ENCODE measurements at places on chromosomes 7 and 10. TPM values are rescaled to one million over a fixed set of nuclear protein-coding genes. Genes with fewer than 3 reads are reported as not detected.
A peak's percentile ranks its signal among the peaks of the same experiment; 100 is the strongest.

GPR146 gene
- total RNA-seq = 24.0 TPM

CPN1 gene
- total RNA-seq = not detected

MMD2 gene
- not detected for total RNA-seq

EN2 gene
- not detected for total RNA-seq

IGF2BP3 gene
- total RNA-seq = 23.1 TPM

MOGAT3 gene
- total RNA-seq = not detected

GDI2 gene
- 356 TPM for total RNA-seq

KNDC1 gene
- 0.20 TPM for total RNA-seq

SUN3 gene
- not detected for total RNA-seq

SORCS1 gene
- total RNA-seq = not detected

DNA sequence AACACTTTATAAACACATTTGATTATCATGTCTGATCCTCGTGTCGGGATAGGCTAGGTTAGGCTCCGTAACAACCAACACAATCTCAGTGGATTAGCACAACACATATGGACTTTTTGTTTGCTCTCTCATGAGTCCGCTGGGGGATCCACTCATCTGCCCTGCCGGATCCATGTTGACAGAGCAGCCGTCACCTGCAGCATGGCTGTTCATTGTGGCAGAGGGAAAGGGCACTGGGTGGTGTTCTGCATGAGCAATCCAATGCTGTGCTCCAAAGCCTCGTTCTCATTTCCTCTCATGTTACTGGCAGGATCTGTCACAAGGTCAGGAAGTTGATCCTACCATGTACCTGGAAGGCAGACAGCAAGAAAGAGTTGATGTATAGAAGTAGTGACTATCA lies 62.5 kb upstream of the RAPGEF5 start:
- no peak for DNase-seq

- DNase-seq = no peak
Observed at GRCh38 chr7:116843378-116843777, 19.0 kb upstream of the CAPZA2 start.

DNA sequence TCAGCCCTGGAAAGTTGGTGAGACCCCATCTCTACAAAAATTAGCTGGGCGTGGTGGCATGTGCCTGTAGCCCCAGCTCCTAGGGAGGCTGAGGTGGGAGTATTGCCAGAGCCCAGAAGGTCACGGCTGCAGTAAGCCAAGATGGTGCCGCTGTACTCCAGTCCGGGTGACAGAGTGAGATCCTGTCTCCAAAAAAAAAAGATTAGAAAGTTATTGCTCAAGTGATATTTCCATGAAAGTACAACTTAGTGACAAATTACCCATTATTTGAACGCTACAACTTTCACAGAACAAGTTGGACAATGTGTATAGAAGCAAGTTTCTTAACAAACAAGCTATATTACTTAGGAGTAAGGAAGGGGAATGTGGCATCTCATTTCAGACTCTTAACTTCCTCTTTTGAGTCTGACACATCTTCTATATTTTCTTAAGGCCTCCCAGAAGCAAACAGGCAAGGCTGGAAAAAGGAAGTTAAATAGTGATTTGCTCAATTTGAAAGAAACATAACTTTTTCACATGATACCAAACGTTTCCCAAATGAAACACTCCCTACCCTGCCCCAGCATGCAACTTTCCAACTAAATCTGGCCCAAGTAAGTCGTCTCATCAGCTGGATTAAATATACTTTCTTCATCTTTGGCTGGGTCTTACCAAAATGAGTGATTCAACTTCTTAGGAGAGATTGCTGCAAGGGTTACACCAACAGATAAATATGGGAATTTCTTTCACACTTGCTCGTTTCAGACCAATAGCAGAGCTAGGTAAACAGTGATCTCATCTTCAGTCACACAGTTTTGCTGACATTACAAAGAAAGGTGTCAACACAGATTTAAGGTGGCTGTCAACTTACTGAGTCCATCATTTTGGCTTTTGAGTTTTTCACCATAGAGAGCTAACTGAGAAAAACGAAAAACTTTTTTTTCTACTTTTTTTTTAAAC lies 66.3 kb upstream of the KLF6 start:
- DNase-seq = peak; percentile 37

DNA sequence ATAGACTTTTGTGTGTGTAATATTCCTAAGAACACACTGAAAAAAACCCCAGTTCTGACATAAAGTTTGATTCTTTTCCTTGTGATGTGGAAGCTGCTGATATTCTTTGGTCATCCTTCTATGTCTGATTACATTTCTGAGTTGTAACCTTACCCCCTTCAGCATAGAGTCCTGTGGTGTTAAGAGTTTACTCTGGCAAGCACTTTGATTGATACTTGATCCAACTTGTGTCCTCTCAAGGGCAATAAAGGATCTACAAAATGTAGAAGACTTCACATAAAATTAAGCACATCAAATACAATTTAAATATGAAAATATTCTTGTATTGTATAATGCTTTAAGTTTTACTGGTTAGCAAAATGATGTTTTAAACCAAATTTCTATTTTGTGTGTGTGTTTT lies 221.7 kb upstream of the DKK1 start:
- no peak for DNase-seq

- DNase-seq = peak; percentile 61
Observed at GRCh38 chr10:12614177-12614995, 265.0 kb downstream of the CAMK1D start.

DNA sequence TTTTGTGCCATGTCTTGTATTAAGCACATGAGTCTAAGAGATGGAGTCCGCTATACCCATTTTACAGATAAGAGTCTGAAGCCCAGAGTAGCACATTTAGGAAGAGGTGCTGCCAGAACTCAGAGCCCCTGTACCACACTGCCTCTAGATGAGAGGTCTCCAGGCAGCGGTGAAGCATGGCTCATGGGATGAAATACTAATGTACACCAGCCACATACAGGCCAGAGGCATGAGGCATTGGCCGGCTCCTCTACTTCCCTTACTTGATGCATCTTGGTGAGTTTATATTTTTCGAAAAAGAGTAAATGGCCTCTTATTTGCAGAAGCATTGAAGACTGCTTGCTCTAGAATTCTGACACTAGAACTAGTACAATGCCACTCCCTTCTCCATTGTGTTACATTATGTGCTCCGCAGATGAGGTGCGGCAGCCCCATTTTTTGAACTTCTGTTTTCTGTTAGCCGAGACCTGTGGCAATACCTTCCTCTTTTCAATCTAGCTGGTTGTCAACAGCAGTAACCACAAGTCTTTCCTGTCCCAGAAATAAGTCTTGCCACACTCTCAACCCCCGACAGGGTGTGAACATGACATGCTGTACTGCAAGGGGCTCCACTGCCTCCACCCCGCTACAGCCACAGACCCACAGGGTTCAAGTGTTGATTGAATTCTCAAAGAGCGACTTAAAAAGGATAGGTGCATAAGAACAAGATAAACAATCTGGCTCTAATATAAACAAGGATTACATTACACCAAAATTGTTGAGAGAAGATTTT lies 145.3 kb downstream of the CELF2 start:
- DNase-seq = no peak

DNA sequence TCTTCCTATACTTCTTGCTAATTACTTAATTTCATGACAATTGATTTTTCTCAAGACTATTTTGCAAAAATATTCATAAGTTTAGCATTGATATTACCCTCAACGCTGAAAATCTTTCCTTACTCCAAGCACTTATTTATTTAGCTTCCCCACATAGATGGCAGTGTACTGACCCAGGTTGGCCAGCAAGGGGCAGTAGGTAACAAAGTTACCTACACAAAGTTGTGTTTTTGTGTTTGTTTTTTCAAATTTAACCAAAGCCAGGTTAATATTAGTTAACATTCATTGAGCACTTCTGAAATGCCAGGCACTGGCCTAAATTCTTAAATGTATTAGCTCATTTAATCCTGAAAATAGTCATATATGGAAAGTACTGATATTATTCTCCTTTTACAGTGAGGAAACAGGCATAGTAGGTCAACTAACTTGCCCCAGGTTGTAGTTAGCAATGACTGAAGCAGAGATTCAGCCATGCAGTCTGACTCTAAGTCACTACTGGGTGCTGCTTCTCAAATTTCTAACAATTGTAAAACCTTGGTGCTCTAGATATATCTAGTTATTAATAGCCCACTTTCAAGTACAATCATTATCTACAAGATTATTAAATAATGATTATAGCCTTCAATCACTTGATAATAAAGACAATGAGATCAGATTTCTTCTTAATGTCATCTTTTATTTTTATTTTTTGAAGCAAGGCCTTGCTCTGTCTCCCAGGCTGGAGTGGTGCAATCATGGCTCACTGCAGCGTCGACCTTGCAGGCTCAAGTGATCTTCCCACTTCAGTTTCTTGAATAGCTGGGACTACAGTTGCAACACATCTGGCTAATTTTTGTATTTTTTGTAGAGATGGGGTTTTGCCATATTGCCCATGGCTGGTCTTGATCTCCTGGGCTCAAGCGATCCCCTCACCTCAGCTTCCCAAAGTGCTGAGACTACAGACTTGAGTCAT lies 5.8 kb upstream of the GGCT start:
- peak; percentile 70 for DNase-seq

DNA sequence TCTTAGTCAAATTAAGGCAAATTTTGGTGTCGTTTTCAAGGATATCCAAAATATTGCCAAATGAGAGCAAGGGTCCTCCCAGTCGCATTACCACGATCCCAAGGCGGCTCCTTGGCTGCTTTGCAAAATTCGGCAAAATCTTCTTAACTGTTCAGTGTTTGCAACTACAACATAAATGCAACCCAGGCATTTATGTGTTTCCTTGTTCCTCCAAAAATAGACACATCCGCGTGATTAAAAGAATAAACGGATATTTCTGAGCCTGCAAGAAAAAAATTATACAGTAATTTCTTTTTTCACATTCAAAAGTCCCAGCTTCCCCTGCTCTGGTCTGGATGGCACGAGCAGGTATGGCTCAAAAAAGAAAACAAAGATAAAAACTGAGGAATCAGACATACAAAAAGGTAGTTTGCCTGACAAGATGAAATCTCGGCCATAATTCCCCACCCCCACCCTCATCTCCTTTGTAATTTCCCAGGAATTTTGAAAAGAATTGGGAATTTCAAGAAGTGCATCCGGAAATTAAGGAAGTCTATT lies 6.0 kb downstream of the SKIDA1 start:
- DNase-seq = no peak

GRCh38 chr7:288671-289101 lies 1.3 kb upstream of the FOXL3 start:
- no peak for DNase-seq

- DNase-seq = no peak
Observed at GRCh38 chr7:68238204-68238805, 1241.7 kb downstream of the TYW1 start.

- DNase-seq = peak; percentile 93
Observed at GRCh38 chr7:116441534-116441933, 58.0 kb upstream of the CAV2 start.

DNA sequence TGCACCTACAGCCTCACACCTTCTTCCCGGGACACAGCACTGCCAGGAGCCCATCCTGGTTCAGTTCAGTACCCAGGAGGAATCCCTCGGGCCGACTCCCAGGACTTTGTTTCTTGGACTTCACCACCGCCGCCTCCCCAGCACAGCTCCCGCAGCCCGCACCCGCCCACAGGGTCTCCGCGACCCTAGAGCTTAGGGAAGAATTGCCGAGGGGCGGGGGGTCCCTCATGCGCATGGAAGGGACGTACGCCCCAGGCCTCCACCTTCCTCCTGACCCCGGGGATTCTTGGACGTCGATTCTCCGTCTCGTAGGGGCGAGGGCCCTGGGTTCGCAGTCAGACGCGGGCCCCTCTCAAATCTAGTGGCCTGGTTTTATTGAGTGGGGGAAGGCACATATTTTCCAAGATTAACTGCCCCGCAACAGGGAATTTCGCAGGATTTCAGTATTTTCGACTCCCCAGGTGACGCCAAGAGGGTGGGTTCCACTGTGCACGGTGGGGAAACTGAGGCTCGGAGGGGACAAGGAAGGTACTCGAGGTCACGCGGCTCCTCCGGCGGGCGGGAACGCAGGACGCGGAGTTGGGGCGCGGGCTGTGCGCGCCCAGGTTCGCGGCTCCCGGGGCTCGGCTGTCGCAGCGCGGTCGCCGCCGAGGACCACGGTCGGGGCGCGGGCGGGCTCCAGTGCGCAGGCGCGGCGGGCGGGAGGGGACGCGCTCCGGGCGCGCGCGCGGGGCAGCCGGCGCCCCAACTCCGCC lies at the start of gene ADCY1:
TSS of gene ADCY1 (plus strand) at position 708 of the 755 bp plus-strand sequence. CDS start 176 bp downstream, outside the sequence.
- no peak for DNase-seq

- DNase-seq = no peak
Observed at GRCh38 chr7:155731380-155731779, 80.9 kb downstream of the SHH start.

DNA sequence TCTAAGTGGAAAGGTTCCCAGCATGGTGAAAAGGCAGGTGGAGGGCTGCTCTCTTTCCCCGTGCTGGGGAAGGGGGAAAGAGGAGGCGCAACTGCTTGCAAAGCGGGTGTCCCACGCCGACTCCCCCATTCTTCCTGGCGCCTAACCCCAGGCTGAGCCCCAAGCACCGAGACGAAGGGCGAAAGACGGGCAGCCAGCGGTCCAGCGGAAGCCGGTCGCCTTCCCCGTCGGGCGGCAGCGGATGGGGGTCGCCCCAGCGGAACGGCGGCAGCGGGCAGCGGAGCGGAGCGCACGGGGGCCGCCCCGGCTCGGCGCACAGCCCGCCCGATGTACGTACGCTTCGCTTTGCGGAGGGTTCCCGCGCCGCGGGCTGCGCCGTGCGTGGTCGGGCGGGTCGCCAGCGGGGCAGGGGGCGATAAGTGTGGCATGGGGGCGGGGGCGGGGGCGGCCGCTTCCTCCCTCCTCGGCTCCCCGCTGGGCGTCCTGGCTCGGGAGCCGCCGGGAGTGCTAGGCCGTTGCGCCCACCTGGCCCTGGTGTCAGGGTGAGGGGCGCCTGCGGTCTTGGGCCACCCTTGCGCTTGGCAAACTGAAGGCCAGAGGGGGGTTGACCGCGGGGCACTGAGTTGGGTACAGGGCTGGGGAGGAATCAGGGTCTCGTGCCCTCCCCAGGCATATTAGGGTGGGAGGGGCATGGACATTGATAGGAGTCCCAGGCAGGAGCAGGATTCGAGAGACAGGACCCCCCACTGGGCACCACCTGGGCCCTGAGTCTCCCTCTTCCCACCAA lies 35.2 kb upstream of the HSPB1 start:
- no peak for DNase-seq

GRCh38 chr7:91420606-91421005 lies 156.4 kb downstream of the FZD1 start:
- no peak for DNase-seq

DNA sequence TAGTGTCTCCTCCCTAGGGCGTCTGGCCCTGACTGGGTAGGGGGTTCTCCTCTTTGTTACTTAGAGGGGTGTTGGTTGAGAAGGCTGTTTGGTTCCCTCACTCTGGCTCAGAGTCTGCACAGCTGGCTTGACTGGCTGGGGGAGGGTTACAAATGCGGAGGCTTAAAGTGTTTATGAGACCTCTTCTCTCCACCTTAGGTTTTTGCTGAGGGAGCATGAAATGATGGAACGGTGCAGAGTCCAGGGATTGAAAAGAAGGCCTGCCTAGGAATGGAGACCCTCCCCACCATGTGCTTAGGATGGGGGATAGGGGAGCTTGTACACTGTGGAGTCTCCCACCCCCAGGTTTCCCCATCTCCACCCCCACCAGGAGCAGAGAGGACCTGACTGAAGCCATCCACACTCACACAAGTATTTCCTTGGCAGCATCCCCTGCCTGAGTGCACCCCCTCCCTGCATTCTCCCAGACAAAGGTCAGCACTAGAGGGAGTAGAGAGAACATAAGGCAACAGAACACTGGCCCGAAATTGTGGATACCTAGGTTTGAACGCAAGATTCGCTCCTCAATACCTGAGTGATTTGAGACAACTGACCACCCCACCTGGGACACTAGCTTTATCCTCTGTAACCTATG lies 1.7 kb upstream of the LDB1 start:
- DNase-seq = no peak
